ENCODE measurements at places on chromosomes 3 and 15.

GRCh38 chr3:120567370-120568201 is 28.6 kb upstream of the NDUFB4 start:
- DNase-seq = no peak

GRCh38 chr15:70491641-70492040 is 271.7 kb downstream of the UACA start:
- DNase-seq = no peak

DNA sequence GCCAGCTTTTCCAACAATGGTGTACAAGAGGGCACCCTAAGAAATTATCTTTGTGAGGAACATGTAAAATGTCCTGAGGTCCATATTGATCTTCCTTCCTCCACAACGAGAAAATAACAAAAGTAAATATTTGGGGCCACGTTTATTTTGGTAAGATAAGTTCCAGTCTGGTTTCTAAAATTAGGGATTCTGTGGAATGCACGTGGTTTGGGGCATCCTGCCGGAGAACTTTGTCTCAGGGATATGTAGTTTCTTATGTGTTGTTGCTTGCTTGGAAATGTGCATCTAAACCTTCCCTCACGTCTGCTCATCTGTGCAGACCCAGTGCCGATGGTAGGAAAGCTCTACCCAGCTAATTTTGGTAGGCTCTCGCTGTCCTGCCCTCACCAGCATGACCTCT is 62.8 kb downstream of the CTDSPL start:
- no peak for DNase-seq

DNA sequence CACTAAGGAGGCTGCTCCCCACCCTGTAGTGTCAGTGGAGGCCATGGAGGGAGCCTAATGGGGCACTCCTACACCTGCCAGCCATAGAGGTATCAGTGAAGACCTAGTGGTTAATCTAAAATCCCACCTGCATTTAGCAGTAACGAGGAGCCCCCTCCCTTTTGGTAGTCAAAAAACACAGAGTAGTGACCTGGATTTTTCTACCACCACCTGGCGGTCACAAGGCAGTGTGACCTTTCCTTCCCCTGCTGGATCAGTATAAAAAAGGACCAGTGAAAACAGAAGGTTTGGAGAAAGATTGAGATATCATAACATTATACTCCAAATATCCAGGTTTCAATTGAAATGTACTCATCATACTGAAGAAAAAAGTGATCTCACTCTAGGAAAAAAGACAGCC is 241.2 kb downstream of the PYDC2 start:
- no peak for DNase-seq

GRCh38 chr3:173583496-173583895 is 186.0 kb downstream of the NLGN1 start:
- DNase-seq = no peak

- DNase-seq = peak; percentile 79
These were observed 39.1 kb downstream of the KLF13 start for GRCh38 chr15:31365655-31366127.

GRCh38 chr3:130820976-130821375 is 72.9 kb upstream of the ATP2C1 start:
- DNase-seq = no peak

GRCh38 chr15:80118956-80119355 is 33.8 kb upstream of the FAH start:
- DNase-seq = no peak

- DNase-seq = no peak
These were observed 288.1 kb upstream of the NECTIN3 start for GRCh38 chr3:110783541-110783940.

- no peak for DNase-seq
These were observed 9.9 kb upstream of the RFT1 start for GRCh38 chr3:53139906-53140846.

GRCh38 chr15:70772402-70772801 is 9.0 kb upstream of the UACA start:
- no peak for DNase-seq

GRCh38 chr15:91572110-91572509 is 281.4 kb upstream of the SLCO3A1 start:
- DNase-seq = no peak

DNA sequence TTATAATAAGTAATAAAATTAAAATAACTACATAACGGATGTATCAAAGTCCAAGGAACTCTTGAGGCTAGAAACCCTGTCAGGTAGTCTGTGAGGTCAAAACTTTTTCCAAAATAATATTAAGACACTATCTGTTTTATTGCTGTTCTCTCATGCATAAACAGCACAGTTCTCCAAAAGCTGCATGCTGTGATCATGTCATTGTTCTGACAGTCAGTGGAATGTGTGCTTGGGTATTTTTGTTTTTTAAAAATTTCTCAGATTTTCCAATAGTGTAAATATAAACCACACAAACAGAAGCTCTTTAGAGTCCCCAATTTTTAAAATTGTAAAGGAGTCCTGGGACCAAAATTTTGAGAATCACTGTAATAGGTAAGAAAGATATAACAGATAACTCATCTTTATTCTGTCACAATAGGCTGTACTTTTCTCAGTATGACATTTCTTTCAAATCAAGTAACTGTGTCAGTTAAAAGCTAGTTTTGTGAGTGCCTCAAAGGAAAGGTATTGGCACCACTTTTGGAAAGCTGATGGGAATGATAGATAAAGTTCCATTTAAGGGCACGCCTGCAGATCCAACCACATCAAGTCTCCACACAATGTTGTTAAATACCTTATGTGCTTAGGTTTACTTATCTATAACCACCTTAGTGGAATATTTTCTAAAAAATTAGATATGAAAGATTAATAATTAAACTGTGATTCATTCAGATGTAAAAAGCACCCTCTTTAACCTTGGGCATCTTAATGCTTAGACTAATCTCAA is 49.3 kb downstream of the CEP152 start:
- DNase-seq = no peak

DNA sequence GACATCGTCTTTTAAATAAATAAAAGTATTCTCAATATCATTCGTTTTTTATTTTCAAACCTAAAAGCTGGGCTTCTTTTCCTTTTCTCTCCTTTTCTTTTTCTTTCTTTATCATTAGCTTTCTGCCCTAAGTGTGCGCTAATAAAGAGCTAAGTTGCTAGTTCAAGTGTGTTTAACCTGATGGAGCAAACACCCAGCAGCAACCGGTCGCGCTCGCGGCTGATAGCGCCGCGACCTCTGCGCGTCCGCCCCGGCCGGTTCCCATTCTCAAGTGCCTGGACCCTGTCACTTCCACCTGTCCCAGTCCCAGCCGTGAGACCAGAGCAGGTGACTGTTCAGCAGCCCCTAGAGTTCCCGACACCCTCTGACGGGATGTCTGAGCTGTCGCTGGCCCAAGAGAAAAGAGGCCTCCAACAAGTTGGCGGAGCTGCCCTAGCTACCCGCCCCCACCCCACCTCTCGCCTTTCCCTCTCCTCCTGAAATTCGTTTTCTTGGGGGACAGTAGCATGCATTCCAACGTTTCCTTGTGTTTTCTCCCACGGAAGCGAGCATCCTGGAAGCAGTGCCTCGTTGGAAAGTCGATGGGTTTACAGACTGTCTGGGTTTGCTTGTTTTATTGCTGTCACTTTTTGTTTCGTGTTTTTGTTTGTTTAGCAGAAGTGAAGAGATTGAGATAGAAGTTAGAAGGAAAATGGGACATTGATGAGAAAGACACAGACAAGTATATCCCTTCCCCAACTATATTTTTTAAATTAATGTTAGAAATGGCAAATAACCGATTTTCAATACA is 3.1 kb upstream of the MECOM start:
- DNase-seq = no peak

DNA sequence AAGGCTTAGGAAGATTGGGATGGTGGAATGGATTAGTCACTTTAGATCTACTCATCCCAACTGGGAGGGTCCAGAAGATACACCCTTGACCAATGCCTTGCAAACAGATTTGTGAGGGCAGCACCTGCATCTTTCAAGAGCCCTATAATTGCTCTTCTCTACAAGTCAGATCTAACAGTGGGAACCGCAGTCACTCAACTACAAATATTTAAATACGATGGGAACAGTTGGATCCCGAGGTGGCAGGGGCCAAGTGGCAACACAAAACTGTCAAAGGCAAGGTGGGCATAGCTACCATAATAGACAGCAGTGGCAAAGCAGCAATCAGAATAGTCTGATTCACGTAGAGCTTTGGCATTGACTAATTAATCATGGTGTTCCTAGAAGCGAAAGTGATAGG is 152.0 kb downstream of the TBC1D5 start:
- no peak for DNase-seq

DNA sequence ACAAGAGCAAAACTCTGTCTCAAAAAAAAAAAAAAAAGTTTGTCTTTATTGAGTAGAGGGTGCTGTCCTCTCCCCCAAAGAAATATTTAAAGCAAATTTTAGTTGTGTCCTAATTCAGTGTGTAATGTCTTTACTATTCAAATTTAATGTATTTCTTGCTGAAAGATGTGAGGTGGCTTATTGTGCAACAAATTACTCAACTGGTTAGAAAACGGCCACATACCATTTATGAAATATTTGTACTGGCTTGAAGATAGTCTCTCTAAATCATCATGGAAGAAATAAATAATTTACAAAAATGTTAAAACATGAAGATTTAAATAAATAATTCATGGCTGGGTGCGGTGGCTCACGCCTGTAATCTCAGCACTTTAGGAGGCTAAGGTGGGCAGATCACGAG is 63.0 kb downstream of the SLTM start:
- no peak for DNase-seq

DNA sequence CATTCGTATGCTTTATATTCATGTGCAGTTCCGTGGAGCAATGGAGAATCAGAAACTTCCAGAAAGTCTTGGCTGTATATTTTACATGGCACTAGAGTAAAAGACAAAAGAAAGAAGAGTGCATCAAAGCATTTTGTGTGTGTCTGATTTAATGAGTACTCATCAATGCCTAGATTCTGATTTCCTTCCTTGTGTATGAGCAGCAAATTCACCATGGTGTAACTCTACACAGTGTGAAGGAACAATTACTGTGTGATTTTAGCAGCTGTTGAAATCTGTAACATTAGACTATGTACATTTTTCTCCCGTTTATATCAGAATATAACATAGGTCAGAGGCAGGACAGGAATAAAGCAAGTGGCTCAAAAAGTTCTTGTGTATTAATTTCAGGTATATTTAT is 102.0 kb upstream of the TSC22D2 start:
- DNase-seq = no peak

DNA sequence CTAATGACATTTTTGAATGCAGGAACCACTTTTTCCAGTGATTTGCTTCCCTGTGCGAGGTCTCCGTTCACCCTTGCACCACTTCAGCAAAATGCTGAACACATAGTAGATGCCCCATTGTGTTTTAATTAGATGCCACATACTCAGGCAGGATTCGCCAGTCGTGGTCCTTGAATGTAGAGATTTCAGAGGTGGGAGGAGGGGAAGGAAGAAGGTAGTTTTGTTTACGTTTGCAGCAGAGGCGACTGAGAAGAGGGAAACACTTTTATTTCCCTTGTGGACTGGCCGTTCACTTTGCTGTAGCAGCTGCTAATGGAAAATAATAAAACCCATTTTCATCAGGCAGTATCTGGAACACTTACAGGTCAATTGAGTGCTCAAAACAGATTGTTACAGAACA is 262.8 kb upstream of the TBL1XR1 start:
- no peak for DNase-seq

DNA sequence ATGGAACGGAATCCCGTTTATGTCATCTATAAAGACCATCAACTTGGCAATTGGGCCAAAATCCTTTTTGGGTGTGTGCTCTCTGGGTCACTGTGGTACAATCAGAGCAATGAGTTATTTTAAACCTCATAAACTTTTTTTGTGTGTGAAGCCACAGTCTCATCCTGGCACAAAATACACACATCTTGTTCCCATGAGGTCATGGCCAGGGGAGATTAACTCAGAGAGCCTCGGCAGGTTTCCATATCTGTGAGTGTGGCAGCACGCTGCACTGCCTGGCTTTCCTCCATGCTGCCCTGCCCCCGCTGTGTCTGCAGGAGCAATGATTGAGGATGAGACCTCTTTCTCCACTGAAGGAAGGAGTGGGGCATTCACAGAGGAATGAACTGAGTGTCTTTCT is 54.0 kb upstream of the DLG1 start:
- no peak for DNase-seq

- no peak for DNase-seq
These were observed 88.0 kb downstream of the PEX5L start for GRCh38 chr3:179948740-179949139.

GRCh38 chr3:27244374-27244773 is 124.8 kb downstream of the NEK10 start:
- no peak for DNase-seq

GRCh38 chr3:123110282-123110975 is 43.6 kb downstream of the PDIA5 start:
- no peak for DNase-seq

DNA sequence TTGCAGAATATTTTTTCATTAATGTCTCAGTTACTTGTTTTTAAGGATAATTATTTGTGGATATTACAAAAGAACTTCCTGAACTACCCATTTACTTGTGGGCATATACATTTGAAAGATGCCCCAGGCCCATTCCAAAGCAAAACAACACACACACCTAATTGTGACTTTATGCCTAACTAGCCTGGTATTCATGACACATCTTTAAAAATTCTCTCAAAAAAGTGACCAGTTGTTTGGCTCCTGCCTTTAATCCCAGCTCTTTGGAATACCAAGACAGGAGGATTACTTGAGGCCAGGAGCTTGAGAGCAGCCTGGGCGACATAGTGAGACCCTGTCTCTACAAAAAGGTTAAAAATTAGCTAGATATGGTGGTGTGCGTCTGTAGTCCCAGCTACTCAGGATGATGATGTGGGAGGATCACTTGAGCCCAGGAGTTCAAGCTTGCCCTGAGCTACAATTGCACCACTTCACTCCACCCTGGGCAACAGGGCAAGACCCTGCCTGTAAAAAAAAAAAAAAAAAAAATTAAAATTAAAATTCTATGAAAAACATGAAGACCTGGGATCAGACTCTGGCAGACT is 51.7 kb upstream of the SLC4A7 start:
- DNase-seq = no peak

- no peak for DNase-seq
These were observed 812 bp downstream of the TEX55 start for GRCh38 chr3:119146578-119147375.

GRCh38 chr15:78837131-78837530 is 25.9 kb upstream of the ADAMTS7 start:
- DNase-seq = no peak

DNA sequence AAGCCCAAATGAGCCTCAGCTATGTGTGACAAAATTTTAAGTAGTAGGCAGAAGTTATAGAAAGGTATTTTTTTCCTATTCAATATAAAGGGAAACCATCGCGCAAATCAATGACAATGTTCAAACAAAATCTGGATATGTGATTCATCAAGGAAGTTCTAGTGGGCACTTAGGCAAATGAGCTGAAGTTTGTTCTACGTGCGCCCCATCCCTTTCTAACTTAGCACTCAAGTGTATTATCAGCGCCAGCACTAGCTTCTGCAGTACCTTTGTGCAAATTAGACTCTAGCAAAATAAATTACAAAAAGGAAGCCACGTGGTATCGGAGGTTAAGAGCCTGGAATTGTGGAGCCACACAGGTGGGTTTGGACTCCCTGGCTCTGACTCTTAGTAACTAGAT is 91.1 kb downstream of the TBL1XR1 start:
- DNase-seq = no peak

DNA sequence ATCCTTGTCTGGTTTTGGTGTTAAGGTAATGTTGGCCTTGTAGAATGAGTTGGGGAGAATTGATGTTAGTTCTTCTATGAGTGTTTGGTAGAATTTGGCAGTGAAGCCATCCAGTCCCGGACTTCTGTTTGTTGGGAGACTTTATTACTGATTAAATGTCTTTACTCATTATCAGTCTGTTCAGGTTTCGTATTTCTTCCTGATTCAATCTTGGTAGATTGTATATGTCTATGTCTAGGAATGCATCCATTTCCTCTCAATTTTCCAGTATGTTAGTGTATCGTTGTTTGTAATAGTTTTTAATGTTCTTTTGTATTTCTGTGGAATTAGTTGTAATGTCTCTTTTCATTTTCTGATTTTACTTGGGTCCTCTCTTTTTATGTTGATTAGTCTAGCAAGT is 39.4 kb downstream of the NCK1 start:
- no peak for DNase-seq
